ENCODE measurements at places on chromosomes 13 and 19.
A peak's percentile ranks its signal among the peaks of the same experiment; 100 is the strongest.

- DNase-seq, result no peak
Measured at GRCh38 chr19:34165295-34165738, 7.0 kb upstream of the LSM14A start.

DNA sequence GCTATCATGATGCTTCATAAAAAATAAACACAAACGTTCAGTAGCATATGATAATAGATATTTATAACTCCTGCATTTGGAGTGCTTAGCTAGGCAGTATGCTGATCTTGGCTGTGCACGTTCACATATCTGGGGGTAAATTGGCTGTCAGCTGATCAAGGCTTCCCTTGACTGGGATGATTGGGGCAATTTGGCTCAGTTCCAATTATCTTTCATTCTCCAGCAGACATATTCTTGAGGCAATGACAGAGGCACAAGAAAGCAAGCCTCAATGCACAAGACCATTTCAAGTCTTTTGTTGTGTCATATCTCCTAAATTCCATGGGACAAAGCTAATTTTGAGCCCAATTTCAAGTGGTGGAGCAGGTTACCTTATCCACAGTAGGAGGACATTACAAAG is 142.0 kb downstream of the DLEU7 start:
- no peak for DNase-seq

DNA sequence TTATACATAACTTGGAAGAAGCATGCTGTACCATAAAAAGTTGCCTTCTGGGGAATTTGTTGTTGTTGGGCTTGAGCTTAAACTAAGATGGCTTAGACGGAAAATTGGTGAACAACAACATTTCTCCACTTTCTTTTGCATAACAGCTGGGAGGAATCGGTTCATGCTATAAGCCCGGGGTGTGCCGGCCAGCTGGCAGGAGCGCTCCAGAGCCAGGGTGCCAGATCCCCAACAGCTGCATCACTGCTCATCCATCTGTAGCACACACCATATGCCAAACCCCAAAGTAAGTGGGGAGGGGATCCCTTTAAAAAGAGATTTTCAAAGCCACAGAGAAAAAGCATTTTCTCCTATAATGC is 419.5 kb upstream of the ARGLU1 start:
- DNase-seq, result no peak

- DNase-seq, result peak; percentile 69
Measured at GRCh38 chr19:58059003-58059670, at the start of gene ZNF135. TSS of gene ZNF135 (plus strand) at chr19:58059282. CDS start at chr19:58060003, 721 bp downstream.

DNA sequence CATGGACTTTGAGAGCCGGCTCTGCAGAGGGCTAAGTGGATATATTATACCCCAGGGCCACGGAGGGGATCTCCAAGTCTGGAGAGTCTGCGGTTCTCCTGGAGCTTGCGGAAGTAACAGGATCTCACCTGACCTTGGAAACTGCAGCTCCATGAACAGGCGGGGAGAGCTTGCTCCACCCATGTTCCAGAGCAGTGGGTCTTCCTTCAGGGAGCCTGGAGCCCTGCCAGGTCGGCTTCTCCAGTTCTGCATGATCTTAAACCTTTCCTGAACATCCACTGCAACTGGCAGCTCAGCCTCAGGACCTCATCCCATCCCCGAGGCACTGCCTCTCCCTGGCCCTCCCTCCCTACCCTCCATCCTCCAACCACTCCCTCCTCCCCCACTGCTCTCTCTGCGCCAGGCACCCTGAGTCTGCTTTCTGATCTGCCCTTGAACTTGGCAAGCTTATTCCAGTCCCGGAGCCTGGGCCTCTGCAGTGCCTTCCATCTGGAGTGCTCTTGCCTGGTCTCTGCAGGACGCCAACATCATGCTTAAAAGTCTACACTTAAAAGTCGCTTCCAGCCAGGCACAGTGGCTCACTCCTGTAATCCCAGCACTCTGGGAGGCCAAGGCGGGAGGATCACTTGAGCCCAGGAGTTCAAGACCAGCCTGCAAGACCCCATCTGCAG is 13.2 kb downstream of the ATCAY start:
- no peak for DNase-seq

DNA sequence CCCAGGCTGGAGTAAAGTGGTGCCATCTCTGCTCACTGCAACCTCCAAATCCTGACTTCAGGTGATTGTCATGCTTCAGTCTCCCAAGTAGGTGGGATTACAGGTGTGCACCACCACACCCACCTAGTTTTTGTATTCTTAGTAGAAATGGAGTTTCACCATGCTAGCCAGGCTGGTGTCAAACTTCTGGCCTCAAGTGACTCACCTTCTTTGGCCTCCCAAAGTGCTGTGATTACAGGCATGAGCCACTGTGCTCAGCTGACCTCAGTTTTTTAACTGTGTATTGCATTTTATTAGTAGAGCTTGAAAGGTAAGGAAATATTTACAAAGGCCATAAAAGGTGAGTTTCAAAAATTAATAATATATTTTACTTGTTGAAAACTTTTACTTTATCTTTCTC is 2.3 kb downstream of the ZNF726 start:
- DNase-seq, result no peak

GRCh38 chr13:35832551-35832950 is 298.6 kb downstream of the DCLK1 start:
- DNase-seq, result no peak

- no peak for DNase-seq
Measured at GRCh38 chr19:41923045-41923788, 5.0 kb downstream of the ERFL start.

DNA sequence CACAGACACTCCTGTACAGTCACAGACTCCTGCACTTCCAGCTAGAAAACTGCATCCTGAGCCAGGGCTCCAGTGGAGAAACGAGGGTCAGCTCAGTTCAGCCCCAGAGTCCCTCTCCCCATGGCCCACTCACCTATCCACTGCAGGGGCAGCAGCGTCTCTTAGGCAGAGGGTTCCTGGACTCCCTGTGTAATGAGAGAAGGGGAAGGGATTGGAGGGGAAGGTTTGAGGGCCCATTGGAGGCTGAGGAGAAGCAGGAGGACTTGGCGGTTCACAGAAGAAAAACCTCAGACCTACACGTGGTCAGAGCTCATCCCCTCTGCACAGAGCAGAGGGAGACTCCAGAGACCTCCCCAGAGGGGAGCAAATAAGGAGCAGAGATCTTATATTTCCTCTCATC is 9.2 kb upstream of the CEACAM18 start:
- DNase-seq, result no peak

- DNase-seq, result no peak
Measured at GRCh38 chr19:6587093-6587820, 3.7 kb downstream of the CD70 start.

DNA sequence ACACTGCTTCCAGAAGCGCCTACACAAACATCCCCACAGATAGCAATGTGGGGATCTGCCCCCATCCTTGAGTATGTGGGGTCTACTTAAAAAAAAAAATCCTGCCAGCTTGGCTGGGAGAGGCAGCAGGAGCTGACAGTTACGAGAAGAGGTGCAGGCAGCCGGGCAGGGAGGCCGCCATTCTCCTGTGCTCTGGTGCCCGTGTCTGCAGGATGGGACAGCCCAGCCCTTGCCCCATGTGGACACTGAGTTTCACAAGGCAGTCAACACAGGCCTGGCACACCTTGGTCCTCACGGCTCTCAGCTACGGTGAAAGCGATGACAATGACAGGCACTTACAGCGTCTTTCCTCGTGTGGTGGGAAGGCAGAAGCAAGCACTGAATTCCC is 24.0 kb downstream of the MPND start:
- no peak for DNase-seq

DNA sequence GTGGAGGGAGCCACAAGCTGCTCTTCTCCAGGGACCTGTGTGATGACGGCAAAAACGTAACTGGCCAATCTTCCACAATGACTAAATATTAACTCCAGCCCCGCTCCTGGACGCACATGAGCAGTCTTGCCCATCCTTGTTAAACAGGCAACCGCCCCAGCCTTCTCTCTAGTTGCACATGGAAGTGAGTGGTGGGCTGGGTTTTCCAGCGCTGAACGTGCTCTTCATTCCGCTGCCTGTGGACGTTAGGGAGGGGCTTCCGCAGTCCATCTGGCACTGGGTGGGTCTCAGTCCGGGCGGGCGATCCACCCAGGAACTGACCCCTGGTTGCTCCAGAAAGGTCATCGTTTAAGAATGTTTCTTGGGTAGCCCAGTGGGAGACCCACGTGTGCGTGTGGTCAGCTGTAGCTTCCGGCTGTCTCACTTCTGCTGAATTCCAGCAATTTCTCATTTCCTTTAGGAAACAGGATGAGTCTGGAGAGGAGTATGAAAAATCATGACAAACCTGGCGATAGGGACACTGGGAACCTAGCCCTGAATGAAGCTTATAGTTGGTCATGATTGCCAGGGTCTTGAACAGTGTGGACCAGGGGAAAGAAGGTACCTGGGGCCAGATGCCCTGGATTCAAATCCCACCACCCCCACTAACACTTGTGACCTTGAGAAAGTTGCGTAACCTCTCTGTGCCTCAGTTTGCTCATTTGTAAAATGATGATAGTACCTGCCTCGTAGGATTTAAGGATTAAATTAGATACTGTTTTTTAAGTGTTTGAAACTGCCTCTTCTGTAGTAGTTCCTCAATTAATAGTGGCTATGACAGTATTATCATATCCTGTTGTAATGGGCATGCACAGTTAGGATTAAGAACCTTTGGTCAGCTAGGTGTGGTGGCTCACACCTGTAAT is 92.6 kb downstream of the SIPA1L3 start:
- DNase-seq, result peak; percentile 92

GRCh38 chr13:54742984-54743383 is 1714.4 kb downstream of the OLFM4 start:
- no peak for DNase-seq

- no peak for DNase-seq
Measured at GRCh38 chr13:63737418-63737817, 2321.8 kb upstream of the PCDH20 start.

GRCh38 chr19:45040059-45040771 is 1.4 kb downstream of the CLASRP start:
- DNase-seq, result no peak

DNA sequence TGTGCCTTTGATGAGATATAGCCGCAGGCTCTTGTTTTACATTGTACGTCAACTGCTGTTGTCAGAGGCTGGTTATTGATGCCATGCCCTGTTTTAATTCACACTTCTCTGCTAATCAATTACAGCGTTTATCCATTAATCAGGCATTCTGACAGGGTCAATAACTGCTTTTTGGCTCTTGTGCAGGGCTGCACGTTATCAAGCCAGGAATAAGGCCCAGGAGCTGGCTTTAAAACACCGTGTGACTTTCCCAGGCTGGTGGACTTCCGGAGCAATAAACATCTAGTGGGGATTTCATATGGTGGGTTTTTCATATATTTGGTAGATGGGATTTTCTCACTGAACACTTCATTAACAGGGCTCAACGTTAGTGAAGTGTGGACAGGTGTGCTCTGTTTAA is 221.7 kb downstream of the TM9SF2 start:
- no peak for DNase-seq

DNA sequence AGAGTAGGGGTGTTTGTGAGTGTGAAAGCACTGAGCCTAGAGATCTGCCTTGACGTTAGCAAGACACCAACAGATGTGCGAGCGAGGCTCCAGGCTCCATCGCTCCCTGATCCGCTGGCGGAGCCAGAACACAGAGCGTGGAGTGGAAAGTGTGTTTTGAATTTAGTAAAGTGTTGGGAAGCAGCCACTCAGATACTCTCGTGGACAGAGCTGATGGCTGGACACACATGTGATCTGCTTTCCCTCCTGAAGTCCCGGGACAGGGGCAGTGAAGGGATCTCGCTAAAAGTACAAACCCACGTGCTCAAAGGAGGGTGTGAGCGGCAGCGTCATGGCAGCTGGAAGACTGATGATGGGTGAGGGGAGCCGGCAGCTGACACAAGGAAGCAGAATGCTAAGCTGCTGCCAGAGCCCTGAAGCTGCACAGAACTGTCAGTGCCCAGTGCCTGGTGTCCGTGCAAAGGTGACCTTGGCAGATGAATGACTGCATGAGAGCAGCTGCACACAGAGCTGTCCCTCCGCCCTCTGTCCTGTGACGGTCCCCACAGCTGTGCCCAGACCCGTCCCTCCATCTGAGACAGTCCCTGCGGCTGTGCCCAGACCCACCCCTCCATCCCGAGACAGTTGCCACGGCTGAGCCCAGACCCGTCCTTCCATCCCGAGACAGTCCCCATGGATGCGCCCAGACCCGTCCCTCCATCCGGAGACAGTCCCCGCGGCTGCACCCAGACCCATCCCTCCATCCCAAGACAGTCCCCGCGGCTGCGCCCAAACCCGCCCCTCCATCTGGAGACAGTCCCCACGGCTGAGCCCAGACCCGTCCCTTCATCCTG is 29.6 kb upstream of the TMEM255B start:
- no peak for DNase-seq

DNA sequence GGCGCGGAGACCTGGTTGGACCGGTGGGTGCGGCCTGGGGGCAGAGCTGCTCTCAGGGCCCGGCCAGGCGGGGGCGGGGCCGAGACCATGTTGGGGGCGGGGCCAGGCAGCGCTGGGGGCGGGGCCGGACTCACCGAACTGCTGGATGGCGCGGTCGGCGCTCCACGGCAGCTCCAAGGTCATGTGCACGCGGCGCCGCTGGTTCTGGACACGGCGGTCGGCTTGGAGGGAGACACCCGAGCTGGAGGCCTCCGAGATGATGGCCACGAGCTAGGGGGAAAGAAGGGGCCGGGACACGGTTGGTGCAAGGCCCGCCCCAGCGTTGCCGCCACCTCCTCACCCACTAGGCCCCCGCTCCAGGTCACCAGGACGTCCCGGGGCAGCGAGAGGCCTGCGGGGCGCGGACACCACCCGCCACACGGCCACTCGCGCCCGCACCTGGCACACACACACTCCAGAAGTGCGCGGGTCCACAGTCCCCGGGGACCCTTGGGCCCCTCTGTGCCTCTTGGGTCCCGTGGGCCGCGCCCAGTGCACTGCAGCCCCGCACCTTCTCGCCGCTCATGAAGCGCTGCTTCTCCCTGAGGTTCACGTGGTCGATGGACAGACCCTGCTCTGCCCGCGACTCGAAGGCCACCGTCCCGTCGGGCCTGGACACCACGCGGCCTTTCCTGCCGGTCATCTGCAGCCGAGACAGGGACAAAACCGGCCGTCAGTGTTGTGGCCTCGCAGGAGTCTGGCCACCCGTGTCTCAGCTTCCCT is 8.7 kb downstream of the GPX4 start:
- DNase-seq, result no peak

- no peak for DNase-seq
Measured at GRCh38 chr13:21526707-21527540, 67.8 kb upstream of the ZDHHC20 start.

GRCh38 chr13:113567681-113568080 is 16.9 kb upstream of the TFDP1 start:
- no peak for DNase-seq

DNA sequence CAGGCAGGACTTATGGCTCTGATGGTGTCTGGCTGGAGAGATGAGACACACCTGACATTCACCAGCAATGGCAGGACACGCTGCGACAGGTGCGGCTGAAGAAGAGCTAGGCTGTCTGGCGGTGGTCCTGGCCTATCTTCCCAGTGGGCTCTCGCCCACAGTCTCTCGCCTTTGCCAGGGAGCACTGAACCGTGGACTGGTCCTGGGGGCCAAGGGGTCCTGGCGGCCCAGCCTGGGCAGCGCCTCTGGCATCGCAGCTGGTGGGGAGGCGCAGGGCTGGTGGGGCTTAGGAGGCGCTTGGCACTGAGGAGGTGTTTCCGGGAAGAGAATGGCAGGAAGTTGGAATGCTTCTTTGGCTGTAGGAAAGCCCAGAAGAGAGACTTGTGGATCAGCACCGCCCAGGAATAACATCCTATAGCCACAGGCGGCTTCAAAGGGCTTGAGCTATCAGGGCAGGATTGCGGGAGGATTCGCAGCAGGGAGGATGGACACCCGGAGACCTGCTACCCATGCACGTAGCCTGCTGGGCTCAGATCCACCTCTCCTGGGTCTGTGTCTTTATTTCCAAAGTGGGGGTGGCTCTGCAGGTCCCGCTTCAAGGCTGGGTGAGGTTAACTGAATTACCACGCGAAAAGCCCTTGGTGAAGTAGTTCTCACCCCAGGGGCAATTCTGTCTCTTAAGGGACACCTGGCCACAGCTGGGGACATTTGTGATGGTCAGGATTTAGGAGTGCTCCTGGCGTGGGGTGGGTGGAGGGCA is 14.6 kb downstream of the KDM4B start:
- DNase-seq, result no peak

Data from HTR-8/SVneo (cell line).